Gastroesophageal sphincter (tissue), 4 donors: ENCODE measurements at places on chromosomes 6 and 20.

- no peak for ATAC-seq
Measured at GRCh38 chr20:62533591-62534495, 58.0 kb upstream of the GATA5 start.

DNA sequence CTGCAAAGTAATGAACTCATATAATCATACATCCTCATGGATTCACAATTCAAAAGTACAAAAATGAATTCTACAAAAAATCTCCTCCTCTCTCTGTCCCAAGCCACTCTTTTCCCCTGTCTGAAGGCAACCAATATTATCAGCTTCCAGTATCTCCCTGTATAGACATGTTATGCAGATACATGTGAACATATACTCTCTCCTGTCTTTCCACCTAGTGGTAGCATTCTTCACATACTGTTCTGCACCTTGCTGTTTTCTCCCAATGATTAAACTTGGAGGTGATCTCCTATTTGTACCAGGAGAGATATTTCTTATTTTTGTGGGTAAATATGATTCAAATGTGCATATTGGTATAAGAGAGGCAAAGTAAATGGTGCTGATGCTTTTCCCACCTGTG lies 416.4 kb downstream of the EPM2A start:
- no peak for ATAC-seq

GRCh38 chr6:7401075-7401474 lies 11.5 kb downstream of the RIOK1 start:
- no peak for ATAC-seq

DNA sequence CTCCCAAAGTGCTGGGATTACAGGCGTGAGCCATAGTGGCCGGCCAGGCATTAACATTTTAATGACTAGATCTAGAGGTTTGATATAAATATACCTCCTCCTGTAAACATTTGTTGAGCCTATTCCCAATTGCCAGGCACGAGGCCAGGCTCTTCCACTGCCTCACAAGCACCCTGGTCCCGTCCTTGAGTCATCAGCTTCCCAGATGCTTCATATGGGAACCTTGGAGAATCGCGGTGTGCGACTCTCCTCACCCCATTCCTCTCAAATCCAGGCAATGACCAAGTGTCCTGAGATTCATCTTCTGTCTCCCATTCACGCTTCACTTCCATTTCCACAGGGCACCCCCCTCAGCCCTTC lies 35.9 kb upstream of the PIM1 start:
- ATAC-seq: no peak

GRCh38 chr6:25404693-25405169 lies 125.6 kb downstream of the CARMIL1 start:
- ATAC-seq: no peak

DNA sequence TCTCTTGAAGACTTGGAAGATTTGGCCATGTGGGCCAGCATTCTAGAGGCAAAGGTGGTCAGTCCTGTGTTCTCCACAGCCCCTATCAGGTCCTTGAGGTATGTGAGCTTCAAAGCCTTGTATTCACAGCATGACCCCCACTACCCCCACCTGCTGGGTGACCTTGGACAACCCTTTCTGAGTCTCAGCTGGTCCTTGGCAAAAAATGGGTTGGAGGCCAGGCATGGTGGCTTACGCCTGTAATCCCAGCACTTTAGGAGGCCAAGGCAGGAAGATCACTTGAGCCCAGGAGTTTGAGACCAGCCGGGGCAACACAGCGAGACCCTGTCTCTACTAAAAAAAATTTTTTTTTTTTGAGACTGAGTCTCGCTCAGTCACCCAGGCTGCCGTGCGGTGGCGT lies 42.6 kb downstream of the UBE2V1 start:
- ATAC-seq: no peak

DNA sequence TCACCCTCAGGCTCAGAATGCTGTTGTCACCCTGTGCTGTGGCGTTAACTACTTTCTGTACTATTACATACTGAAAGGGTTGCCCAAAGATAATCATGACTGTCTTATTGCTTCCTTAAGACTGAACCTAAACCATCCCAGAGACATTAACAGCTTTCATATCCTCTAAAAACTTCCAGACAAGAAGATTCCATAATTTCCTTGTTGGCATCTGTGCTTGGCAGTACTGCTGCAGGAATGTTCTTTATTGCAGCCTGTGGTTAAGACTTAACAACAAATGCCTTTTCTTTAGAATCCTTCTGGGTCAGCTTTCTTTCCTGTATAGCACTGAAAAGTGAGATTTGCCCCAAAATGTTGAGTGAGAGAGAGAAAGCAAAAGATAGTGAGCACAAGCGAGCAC lies 109.7 kb downstream of the GJA10 start:
- no peak for ATAC-seq

DNA sequence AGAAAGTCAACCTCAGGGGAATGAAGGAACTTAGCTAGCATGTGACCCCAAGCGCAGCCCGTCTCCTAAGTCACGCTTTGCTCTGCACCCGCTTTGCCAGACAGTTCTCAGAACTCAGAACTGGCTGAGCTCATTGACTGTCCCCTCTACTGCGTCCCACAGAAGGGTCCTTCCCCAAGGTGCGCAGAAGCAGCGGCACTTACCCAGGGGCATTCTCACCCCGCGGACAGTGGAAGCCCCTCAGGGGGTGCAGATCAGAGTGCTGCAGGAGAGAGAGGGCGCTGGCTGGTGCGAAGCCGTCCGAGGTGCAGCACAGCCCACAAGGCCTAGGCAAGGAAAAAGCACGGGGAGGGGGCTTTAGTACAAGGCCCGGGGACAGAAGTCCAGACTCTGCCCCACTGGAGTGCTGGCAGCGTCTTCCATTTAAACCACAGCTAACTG lies 807 bp downstream of the SNHG17 start:
- ATAC-seq: peak; percentile 6

- no peak for ATAC-seq
Measured at GRCh38 chr6:4074478-4075235, 4.3 kb downstream of the FAM217A start.

DNA sequence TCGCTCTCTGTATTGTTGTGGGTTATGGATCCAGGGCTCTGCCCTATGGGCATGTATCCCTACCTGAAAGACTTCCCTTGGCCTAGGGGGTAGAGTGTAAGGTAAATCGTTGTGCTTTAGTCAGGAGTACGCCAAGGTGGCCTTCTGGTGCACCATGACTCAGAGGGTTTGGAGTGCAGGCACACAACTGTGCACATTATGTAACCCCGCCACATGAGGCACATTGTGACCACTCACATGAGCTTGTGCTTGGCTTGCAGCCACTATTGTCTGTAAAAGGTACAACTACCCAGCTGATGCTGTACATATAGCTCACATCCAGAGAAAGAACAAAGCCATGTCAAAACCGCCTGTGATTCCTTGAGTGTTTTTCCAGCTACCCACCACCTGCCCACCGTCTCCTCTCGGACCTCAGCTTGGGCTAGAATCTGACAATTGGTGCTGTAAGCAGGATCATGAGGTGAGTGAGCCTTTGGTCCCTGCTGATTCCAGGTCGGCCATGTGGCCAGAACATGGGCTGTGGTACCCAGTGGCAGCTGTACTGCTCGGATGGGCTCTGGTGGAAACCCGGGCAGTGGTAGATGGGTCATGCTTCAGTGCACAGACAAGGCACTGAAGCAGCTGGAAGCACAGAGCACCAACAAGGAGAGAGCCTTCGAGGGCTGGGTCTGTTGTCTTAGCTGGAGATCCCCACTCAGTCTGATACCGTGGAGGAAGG lies 33.8 kb downstream of the HDDC2 start:
- no peak for ATAC-seq
